HT-29 (cell line): ENCODE measurements at places on chromosomes 11 and 22. TPM values are rescaled to one million over a fixed set of nuclear protein-coding genes. Genes with fewer than 3 reads are reported as not detected.

SOX10 gene
- total RNA-seq, result not detected in 2 replicates

B3GAT3 gene
- 63.1 and 82.8 TPM in 2 replicates for total RNA-seq

GRCh38 chr22:17818649-17819048 lies 44.4 kb upstream of the BID start:
- no peak for DNase-seq

DNA sequence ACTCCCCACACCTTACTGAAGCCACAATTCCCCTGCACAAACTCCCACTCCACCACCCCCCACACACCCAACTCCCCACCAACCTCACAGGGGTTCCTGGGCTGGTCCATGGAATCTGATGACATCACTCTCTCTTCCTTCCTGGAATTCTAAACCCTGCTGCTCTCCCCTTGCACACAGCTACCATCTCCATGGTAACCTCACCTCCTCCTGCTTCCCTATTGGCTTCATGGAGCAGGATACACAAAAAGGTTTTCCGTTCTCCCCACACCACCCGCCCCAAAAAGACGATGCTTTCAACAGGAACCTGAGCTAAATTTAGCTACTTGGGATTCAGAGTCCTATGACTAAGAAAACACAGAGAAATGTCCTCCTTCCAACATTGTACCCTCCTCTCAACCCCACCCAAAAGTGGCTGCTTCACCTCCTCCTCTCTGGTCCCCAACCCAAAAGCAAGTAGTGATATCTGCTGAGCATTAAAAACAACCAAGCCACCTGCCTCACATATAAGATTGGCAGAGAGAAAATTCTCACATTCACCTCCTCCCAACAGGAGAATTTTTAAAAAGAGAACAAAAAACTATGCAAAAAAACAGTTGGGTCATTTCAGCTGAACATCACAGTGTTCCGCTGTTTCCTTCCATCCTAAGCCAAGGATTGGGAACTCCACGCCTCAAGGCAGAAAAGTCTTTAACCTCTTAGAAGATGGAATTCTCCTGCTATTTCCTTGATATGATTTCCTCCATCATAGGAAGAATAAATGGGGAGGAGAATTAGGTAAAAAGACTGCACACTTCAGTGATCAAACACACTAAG lies 66.9 kb downstream of the RBFOX2 start:
- no peak for DNase-seq

DNA sequence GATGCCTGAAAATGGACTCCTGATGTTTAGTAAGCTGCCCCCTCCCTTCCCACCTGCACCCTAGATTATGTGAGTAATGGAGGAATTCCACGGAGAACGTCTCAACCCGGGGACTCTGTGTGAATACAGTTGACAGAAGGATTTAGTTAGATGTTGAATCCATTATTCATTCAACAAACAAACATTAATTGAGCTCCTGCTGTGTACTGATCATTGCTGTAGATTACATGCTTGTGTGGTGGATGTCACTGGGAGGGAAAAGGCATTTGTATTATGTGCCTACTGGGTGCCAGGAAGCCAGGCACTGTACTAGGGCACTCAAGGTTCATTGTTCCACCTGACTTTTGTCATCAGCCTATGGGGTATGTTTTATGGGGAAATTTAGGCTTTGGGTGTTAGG lies 22.9 kb upstream of the CRYBB3 start:
- DNase-seq, result no peak

TEX54 gene
- total RNA-seq, result 0.61 TPM in 1 of 2 replicates, not detected in the other

- DNase-seq, result no peak
Observed at GRCh38 chr22:33272871-33273270, 214.7 kb upstream of the SYN3 start.
